ENCODE measurements at places on chromosomes 4 and X. TPM values are rescaled to one million over a fixed set of nuclear protein-coding genes. Genes with fewer than 3 reads are reported as not detected.

- DNase-seq: no peak
These were observed 236.0 kb upstream of the SLIT2 start for GRCh38 chr4:20015636-20016224.

GRCh38 chr4:93693141-93693540 lies 135.4 kb upstream of the ATOH1 start:
- no peak for DNase-seq

DNA sequence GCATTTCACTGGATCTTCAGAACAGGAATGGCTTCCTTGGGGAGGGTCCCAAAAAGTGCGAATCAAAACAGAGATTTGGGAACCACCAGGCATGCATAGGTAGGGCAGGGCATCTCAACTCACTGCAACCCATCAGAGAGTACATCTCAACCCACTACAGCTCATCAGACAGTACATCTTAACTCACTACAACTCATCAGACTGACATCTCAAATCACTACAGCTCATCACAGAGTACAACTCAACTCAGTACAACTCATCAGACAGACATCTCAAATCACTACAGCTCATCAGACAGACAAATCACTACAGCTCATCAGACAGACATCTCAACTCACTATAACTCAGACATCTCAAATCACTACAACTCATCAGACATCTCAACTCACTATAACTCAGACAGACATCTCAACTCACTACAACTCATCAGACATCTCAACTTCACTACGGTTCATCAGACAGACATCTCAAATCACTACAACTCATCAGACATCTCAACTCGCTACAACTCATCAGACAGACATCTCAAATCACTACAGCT lies 47.5 kb upstream of the CLDN34 start:
- DNase-seq: no peak

DNA sequence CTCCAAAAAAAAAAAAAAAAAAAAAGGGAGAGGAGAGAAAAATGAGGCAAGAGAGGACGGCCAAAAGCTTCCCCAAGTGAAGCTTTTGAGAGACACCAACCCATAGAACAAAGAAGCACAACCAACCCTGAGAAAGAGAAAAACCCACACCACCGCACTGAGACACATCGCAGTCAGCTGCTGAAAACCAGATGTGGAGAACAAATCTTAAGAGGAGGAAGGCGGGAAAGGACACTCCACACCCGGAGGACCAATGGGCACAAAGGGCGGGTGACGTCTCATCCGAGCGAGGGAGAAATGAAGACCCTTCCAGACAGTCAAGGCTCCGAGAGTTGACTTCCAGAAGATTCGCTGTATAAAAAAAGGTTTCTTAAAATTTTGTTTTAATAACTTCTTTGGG lies 112.1 kb downstream of the AFAP1 start:
- no peak for DNase-seq

- no peak for DNase-seq
These were observed 473.0 kb downstream of the FAT4 start for GRCh38 chr4:125787707-125788106.

DNA sequence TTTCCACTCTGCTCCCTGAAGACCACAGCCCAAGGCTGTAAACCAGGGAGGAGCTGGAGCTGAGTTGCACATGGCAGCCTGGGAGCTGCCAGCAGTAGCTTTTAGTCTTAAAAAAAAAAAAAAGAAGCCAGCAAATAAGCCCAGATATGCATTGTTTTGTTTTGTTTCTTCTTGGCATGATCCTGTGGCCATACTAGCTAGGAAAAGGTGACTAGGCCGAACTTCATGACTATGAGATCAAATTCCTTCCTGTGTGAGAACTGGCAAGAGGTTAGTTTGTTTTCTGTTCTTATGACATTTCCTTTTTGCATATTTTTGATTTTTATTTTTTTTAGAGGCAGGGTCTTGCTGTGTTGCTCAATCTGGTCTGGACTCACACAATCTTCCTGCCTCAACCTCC lies 323.3 kb downstream of the DCTD start:
- no peak for DNase-seq

DNA sequence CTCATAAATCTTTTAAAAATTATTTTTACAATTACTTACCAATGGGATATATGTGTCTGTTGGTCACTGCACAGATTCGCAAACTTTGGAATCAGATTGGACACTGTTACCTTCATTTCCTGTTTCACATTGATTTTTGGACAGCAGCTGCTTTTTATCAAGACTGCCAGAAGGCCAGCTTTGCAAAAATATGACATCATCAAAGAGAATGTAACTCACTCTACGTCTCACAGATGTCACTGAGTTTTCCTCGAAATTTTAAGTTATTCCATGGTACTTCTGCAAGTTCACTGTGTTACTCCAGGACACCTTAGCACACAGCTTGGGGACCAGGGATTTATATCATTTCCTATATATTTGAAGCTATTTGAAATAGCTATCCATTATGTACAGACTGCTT lies 31.8 kb upstream of the MAGEB2 start:
- DNase-seq: no peak

SLC2A9 gene
- 5.2 TPM for polyA plus RNA-seq

OTUD6A gene
- polyA plus RNA-seq: not detected

DNA sequence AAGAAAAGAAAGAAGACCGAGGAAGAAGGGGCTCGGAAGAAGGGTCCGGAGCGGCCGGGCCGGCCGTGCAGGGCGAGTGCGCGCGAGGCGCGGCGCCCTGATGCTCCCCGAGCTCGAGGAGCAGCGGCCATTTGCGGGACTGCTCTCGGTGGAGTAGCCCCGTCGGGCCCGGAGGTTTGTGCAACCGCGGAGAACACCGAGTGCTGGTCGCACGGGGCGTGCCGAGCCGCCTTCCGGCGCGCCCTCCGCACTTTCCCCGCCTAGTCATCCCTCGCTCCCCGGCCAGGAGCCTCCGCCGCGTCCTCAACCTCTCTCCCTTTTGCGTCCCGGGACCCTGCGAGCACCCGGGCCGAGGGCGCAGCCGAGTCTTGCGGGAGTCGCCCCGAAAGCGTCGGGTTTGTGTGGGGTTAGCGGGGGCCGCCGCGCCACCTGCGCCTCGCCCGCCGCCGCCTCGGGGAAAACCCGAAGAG lies 127.4 kb downstream of the LAS1L start:
- no peak for DNase-seq

GRCh38 chrX:74500555-74500954 lies 79.3 kb downstream of the SLC16A2 start:
- no peak for DNase-seq

- DNase-seq: peak; percentile 44
These were observed 5.7 kb downstream of the ELK1 start for GRCh38 chrX:47644557-47645091.

- DNase-seq: peak; percentile 76
These were observed 114.1 kb downstream of the GLUD2 start for GRCh38 chrX:121161501-121161933.

- DNase-seq: no peak
These were observed 20.4 kb downstream of the DOK7 start for GRCh38 chr4:3483471-3483921.

DCAF8L2 gene
- not detected for polyA plus RNA-seq

- DNase-seq: no peak
These were observed 11.1 kb downstream of the NIPAL1 start for GRCh38 chr4:48027653-48028052.

- no peak for DNase-seq
These were observed 29.5 kb upstream of the USP9X start for GRCh38 chrX:41055740-41056139.

DNA sequence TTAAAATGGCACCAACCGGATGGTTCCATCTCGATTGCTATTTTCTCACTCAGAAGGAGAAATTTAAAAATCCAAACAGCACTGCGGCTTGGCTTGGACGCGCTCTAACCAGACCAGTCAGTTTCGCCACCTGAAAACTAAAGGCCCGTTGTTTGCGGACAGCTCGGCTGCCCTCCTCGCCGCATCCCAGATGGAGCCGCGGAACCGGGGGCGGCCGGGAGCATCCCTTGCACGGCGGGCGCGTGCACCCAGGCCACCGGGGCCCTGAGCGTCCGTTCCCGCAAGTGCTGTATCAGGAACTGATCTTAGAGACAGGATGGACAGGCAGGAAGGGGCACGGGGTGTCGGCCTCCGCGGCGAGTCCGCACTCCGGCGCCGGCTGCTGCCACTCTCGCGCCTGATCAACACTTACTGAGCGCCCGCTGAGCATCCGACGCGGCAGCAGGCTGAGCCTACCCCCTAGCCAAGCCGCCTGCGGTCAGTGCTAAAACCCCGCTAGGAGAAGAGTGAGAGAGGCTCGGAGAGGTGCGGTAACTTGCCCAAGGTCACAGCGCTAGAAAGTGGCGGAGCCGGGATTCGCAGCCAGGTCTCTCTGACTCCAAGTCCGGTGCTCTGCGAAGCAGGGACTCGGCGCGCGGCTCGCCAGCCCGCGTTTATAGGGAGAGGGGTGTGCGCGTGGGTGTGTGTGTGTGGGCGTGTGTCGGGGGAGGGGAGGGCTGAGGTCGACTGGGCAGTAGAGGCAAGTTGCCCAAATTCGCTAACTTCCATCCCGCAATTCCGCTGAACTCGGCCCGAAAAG lies at the start of gene CITED1:
Gene CITED1, minus strand, starts transcription at position 629 of the 799 bp plus-strand sequence. CDS start 3,045 bp downstream, outside the sequence.
- DNase-seq: peak; percentile 20

IL3RA gene
- 2.9 TPM for polyA plus RNA-seq

RAB33B gene
- polyA plus RNA-seq: 1.7 TPM

- peak; percentile 71 for DNase-seq
These were observed 30.8 kb upstream of the PGM2 start for GRCh38 chr4:37795581-37796195.

DNA sequence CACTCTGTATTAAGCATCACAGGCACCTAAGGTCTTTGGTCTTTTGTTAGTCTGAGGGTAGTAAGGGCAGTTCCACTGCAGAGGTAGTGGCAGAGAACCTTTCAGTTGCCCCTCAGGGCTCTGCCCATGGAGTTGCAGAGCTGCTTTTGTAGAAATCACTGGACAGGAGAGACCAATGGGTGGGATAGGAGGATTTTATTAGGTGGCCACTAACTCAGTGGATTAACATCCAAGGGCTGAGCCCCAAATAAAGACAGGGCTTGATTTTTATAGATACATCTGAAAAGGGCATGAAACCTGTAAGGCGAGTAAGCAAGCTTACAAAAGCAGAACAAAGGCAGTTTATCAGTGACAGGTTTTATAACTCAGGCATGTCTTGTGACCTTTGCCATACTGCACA lies 1035.4 kb downstream of the SH3BGRL start:
- DNase-seq: no peak

DNA sequence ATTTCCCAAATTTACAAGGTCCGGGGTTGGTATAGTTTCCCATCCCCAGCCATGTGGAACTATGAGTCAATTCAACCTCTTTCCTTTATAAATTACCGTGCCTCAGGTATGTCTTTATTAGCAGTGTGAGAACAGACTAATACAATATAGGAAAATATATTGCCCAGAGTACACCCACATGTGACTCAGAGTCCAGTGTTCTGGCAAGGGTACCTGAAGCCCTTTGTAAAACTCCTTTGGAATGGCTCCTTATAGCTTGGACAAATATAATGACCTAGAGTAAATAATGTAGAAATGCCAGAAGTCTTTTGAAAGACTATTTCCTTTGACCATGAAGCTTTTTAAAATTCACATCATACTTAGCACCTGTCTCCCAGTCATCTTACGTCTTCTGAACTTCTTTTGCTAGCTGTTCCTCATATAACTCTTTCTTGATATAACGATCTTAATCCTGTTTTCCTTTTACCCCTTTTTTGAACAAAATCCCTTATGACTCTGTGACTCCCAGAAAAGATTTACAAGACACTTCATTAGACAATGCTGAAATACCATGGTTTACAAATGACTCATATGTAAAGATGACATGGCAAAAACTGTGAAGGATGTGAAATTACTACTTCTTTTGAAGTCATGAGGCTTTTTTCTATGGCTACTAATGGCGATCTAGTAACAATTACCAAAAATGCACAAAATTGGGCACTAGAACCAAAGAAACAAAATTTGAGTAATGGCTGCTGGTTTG lies 408.9 kb downstream of the NAP1L3 start:
- no peak for DNase-seq

AKAP4 gene
- polyA plus RNA-seq: not detected

DNA sequence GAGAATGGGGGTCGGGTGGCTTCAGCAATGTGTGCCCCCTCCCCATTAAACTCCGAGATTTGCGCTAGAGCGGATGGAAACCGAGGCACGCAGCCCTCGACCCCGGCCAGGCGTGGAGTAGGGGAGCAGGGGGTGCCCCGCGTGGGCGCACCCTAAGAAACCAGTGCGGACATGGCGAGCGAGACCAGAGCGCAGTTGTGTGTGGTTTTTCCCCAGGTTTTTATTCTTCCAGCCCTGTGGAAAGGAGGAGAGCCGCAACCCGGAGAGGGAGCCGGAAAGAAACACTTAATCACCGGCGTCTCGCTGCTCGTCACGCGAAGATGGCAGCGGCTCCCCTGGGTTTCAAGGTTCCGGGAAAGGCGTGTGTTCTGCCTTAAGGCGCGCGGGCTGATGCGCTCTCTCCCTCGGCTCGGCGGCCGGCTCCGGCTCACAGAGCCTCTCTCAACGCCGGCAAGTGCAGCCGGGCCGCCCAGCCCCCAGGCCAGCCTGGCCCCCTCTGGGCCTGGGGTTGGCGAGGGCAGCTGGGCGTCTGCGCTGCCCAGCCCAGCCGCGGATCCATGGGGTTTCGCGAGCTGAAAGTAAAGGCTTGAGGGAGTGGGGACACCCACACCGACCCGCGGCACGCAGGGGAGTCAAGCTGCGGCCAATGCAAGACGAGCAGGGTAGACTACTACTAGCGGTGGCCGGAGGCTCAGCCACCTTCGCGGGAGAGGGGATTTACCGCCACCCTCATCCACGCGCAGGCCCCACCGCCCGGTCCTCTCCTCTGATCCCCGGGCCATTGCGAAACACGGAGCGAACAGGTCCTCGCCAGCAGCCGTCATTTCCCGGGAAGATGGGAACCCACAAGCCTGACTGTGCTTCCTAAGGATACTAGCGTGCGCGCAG lies 74.0 kb upstream of the BCOR start:
- DNase-seq: no peak

DNA sequence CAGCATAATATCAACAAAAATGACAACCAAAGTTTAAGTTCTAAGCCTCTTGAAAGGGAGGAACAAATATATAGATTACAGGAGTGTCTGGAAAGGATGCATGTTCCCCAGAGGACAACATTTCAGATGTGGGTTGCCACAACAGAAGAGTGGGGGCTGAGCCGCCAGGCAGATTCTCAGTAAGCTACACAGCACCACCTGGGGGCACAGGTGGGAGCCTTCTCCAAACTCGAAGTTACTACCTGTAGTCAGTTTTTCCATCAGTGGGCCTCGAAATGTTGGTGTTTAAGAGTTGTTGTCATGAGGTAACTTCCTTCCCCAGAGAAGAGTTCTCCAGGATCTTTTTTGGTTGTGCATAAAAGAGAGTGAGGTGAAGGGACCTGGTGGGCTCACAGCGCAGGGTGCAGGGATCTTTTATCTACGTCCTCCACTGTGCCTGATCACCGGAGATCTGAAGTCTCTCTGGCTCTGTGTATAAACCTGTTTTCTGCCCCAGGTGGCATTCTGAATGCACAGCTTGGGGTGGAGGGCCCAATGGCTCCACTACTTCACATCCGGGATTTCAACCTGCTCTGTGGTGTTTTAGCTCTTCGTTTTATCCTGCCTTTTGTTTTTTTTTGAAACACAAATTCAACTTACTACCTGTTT lies 58.4 kb upstream of the STS start:
- DNase-seq: no peak

GRCh38 chr4:58360354-58361133 lies 1250.4 kb upstream of the IGFBP7 start:
- DNase-seq: no peak

IL9R gene
- not detected for polyA plus RNA-seq

- no peak for DNase-seq
These were observed 17.1 kb upstream of the PDE6B start for GRCh38 chr4:608236-608635.
